ENCODE measurements at places on chromosomes 1 and 21.

DNA sequence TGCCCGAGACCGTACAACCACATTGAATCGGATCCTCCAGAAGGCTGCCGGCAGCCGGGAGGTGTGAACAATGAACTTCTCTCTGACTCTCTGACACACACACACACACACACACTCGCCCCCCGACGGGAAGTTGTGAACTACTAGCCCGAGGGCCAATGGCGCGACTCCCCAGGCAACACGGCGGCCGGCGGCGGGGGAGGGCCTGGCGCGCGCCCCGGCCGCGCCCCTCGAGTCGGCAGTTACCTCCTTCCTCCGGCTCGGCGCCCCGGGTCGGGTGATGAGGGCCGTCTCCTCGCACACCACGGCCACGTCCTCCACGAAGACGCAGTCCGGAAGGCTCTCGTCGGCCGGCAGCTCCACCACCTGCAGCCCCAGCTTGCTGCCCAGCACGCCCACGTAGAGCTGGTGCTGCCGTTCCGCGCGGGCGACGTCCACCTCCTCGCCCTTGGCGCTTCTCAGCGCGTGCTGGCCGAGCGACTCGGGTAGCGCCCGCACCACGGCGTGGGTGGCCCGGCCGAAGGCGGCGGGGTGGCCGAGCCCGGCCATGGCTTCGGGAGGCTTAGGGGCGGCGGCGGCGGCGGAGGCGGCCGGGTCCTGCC lies 361 bp downstream of the DDAH1 start:
- DNase-seq, result peak; percentile 37

GRCh38 chr1:29625084-29625420 lies 388.7 kb downstream of the PTPRU start:
- DNase-seq, result no peak

DNA sequence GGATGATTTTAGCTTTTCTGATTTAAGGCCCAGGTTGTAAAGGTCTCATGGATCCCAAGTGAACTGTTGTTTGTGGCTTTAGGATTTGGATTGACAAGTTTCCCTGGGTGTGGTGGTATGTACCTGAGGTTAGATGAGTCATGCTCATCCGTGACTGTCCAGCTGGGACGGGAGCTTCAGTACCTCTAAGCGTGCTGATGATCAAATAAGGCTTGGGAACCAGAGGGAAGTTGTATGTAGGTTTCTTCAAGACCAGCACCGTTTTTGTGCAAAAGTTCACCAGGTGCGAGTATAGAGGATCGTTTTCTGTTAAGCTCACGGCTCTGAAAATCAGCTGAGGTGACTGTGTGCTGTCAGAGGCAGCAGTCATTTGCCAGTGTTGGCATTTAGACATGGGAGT lies 19.8 kb downstream of the PLA2G2E start:
- no peak for DNase-seq

DNA sequence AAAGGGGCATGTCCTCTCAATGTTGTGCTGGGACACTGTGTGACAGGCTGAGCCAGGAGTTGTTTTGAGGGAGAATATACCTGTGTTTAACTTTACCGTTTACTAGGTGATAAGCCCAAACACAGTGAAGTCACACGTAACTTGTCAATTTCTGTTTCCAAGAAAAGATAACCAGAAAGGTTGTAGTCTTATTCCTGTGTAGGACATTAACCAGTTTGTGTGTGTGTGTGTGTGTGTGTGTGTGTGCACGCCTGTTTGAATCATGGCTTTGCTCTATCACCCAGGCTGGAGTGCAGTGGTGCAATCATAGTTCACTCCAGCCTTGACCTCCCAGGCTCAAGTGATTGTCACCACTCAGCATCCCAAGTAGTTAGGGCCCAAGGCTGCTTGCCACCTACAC lies 83.6 kb downstream of the MRPS6 start:
- DNase-seq, result no peak

- no peak for DNase-seq
Measured at GRCh38 chr1:13809461-13810159, 109.6 kb downstream of the PRDM2 start.

DNA sequence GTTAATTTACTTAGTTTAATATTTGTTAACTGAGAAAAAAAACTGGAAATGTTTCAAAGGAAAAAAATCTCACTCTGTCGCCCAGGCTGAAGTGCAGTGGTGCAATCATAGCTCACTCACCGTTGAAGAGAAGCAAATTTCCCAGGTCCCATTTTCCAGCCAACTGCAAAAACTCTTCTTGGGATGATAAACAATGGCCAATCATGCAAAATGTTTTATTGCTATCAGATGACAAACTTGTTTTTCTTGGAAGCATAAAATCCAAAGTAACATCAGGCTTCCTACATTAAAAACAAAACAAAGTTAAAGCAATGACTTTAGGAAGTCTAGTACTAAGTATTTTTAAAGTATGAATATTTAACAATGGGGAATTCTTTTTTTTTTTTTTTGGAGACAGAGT lies 84.9 kb downstream of the LYST start:
- DNase-seq, result no peak

DNA sequence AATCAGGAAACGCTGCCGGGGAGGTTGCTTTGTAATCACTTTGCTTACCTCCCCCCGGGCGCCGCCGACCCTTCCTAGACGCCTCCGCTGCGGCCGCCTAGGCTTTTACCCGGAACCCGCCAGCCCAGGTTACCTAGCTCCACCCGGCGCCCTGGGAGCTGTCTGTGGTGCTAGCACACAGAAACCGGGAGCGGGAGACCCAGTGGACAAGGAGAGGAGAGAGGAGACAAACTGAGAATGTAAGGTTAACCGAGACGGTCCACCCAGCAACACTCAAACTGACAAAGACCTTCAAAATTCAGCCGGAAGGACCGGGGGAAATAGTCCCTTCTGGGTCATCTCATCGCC lies 9.8 kb downstream of the BARHL2 start:
- no peak for DNase-seq

DNA sequence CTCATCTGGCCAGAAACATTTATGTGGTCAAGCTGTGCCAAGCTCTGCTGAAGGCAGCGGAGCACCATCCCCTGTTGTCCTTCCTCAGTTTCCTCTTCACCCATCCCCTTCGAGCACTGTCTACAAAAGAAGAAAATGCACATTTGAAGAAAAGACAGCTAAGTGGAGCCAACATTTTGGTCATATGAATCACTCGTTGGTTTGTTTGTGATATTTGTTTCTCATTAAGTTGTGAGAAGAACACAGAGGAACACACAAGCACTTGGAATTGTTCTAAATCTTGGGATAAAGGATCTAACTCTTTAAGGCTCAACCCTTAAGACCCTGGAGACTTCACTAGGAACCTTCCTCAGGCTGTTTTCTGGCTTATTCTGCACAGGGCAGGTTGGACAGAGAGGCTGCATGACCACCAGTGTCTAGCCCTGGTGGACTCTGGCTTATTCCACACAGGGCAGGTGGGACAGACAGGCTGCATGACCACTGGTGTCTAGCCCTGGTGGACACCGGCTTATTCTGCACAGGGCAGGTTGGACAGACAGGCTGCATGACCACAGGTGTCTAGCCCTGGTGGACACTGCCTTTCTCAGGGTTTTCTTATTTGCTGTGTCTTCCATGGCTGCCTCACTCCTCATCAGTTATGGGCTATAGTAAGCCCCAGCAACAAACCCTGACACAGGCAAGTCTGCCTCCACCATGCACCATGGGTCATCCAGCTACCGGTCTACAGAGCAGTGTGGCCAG lies 35.3 kb upstream of the COL6A2 start:
- no peak for DNase-seq

- no peak for DNase-seq
Measured at GRCh38 chr1:240271081-240271480, 179.4 kb downstream of the FMN2 start.

DNA sequence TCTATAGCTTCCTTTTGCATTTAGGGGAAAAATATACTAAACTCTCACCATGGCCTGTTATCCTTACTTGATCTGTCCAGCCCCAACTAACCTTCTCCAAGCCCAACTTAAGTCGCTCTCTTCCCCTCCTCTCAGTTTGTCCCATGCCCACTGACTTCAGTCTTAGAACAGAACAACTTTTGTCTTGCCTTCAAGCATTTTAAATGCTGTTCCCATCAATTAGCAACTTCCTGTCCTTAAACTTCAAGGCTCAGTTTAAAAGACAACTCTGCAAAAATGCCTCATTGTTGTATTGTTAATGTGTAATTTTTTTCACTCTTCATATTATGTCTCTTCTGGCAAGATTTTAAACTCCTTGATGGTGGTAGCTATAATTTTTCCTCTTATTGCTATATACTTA lies 526.9 kb downstream of the NEGR1 start:
- no peak for DNase-seq

- DNase-seq, result no peak
Measured at GRCh38 chr1:160866001-160866694, 3.5 kb upstream of the CD244 start.

- no peak for DNase-seq
Measured at GRCh38 chr1:222694927-222695326, 17.4 kb downstream of the AIDA start.

DNA sequence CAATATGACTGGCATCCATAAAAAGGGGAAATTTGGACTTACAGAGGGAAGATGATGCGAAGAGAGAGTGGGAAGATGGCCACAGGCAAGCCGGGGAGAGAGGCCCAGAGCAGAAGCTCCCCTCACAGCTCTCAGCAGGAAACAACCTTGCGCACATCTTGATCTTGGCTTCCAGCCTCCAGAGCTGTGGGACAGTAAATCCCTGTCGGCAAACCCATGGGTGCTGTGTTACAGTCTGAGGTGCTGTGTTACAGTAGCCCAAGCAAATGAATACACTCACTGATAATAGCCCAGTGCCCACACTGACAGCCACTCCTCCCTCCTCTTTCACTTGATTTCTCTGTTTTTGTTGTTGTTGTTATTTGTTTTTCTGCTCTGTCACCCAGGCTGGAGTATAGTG lies 22.4 kb downstream of the CDCA8 start:
- no peak for DNase-seq

DNA sequence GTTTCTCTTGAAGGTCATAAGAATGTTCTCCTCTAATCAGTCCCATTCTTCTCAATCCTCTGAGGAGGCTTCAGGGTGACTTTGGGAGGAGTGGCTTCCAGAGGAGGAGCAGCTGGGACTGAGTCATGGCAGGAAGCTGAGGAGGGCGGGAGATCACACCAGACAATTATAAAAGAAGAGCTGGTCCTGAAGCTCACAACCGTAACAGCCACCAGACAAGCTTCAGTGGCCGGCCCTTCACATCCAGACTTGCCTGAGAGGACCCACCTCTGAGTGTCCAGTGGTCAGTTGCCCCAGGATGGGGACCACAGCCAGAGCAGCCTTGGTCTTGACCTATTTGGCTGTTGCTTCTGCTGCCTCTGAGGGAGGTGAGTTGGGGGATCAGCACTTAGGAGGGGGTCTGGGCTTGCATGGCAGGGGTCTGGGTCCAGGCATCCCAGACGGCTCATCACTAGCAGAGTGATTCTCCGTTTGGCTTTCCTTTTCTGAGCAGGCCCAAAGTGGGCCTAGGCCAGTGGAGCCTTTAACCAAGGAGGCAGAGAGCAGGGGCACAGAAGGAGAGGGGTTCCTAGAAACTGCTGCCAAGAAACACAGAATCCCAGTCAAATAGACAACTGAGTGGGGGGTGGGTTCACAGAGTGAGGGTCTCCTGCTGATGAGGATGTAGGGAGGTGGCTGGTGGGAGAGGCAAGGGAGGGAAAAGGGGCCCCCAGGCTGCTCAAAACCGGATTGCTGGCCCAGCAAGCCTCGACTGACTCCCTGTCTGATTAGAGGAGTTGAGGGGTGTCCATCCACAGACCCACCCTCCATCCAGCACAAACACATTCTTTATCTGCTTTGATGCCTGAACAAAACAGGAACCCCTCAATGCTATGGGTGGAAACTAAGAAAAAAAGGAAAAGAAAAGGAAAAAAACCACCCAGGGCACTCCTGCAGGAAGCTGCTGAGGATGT lies at the start of gene ECM1:
Gene ECM1 (plus strand): TSS at position 198 of the 953 bp plus-strand sequence. CDS start 101 bp downstream, at position 299.
- DNase-seq, result no peak

GRCh38 chr1:158121604-158122254 lies 59.0 kb upstream of the CD1D start:
- DNase-seq, result peak; percentile 29

- DNase-seq, result no peak
Measured at GRCh38 chr21:38819719-38820159, 14.0 kb downstream of the ETS2 start.

DNA sequence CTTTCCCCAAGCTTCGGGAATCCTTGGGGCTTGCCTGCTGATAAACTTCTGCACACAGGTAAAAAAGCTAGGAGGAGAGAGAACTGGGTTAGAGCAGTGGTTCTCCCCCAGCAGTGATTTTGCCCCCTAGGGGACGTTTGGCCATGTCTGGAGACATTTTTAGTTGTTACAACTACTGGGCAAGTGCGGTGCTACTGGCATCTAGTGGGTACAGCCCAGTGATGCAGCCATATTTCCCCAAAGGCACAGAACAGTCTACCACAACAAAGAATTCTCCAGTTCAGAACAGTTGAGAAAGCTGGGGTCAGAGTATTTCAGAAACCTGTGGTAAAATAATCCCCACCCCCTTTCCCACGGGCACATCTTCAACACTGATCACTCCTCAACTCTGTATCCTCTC lies 41.3 kb downstream of the LRRC71 start:
- no peak for DNase-seq

- DNase-seq, result no peak
Measured at GRCh38 chr1:42765269-42765668, 1.6 kb downstream of the P3H1 start.

DNA sequence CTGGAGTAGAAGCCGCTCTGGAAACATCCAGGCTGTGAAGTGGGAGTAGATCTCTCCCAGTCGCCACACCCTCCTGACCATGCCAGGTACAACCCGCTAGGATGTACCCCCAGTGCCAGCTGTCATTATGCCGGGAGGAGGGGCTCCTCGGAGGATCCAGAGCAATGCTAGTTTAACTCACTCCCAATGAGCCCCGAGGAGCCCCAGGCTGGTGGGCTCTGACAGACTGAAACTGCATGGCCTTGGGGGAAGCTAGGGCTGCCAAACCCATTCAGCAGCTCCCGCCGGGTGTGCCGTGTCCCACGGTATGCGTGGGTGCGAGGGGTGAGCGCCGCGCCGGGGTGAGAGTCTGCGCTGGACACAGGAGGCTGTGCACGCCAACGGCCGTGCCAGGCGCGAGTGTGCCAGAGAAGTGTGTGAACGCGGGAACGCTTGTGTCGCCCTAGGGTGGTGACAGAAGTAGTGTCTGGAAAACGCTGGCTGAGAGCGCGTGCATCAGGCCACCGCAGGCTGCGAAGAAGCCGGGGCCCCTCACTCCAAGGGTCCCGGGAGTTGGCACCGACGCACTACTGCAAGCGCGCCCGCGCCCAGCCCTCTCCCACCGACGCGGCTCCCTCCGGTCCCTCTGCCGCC lies 177.1 kb upstream of the EDN2 start:
- no peak for DNase-seq

DNA sequence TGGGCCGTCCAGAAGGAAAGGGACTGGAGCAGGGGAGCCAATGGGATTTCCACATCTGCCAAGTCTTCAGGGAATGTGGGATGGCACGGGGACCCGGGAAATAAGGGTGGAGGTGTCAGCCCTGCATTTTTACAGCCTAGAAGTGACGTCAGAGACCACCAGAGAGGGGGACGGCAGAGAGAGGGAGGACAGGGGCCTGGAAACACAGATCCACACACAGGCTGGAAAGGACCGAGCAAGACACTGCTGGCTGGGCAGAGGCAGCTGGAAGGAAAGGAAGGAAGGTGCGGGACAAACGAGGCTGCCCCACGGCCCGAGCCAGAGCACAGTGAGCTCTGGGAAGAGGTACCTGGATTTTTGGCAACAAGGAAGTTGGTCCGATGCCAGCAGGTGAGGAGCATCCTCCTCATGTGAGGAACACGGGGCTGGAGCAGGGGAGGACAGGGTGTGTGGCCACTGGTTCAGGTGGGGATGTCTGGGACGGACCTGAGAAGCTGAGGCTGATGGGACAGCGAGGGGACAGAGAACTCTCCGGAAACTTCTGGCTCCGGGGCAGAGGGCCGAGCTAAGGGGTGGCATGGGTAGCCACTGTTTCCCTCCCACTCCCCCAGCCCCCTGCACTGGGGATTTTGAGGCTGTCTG lies 138.3 kb downstream of the PGBD5 start:
- no peak for DNase-seq

All from fibroblast of the conjunctiva (primary cell).